ENCODE measurements at places on chromosomes 16 and 17.

GRCh38 chr17:15381707-15382106, 40.3 kb upstream of the TEKT3 start:
- no peak for DNase-seq

DNA sequence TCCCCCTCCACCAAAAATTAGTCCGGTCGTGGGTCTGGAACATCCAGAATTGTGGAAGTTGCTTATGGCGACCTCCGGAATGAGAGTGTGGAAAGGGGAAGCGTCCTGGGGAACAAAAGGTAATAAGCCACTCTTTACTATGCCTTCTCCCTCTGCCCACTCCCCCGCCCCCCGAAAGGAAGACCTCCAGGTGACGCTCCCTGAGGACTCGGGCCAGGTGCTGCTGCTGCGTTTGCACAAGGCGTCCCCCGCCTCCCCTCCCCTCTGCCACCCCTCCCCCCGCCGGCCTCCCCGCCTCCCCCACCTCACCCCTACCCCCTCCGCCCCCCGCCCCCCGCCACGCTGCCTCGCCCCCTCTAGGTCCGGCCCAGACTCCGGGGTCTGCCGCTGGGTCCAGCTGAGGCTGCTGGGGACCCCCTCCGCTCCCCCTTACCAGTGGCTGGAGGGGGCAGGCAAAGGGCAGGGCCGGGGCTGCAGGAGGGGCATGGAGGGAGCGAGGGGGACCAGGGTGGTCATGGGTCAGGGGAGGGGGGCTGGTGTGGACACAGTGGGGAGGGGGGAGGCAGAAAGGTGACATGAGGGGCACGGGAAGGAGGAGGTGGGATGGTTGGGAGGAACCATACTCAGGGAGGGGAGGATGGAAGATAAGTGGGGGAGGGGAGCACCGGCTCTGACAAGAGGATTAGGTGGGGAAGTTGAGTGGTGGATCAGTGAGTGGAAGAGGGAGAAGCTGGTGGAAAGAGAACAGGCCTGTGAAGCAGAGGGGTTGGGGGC, 23.6 kb downstream of the ALOX12B start:
- DNase-seq: no peak

DNA sequence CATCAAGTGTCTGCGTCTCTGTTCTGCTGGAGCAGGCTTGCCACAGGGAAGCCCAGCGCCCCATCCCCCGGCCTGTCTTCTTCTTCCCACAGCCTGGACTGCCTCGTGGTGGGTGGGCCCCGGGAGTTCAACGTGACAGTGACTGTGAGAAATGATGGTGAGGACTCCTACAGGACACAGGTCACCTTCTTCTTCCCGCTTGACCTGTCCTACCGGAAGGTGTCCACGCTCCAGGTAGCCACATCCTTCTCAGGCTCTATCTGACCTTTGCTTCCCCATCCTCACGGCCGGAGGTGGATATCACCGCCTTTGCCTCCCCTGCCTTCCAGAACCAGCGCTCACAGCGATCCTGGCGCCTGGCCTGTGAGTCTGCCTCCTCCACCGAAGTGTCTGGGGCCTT, 29.8 kb upstream of the ITGAX start:
- no peak for DNase-seq

- no peak for DNase-seq
Observed at GRCh38 chr17:39903158-39903884, 15.1 kb downstream of the GSDMB start.
